ENCODE measurements at places on chromosomes 5 and 9. TPM values are rescaled to one million over a fixed set of nuclear protein-coding genes. Genes with fewer than 3 reads are reported as not detected.

The FOXD4L5 gene
- not detected for total RNA-seq

The NEUROG1 gene
- total RNA-seq, result not detected

The IFNA13 gene
- not detected for total RNA-seq

The MSX2 gene
- 4.8 TPM for total RNA-seq

The SLC4A9 gene
- total RNA-seq, result not detected

All from hair follicular keratinocyte (primary cell).